ENCODE measurements at places on chromosomes 3 and 15. TPM values are rescaled to one million over a fixed set of nuclear protein-coding genes. Genes with fewer than 3 reads are reported as not detected.

Gene RAMAC
- 13.6 TPM for total RNA-seq

Gene CA12
- total RNA-seq: 2.3 TPM

Gene CIDEC
- total RNA-seq: 63.3 TPM

Gene SLC9A9
- 7.9 TPM for total RNA-seq

Gene TRH
- total RNA-seq: not detected

Gene CLDN18
- total RNA-seq: 13.2 TPM

DNA sequence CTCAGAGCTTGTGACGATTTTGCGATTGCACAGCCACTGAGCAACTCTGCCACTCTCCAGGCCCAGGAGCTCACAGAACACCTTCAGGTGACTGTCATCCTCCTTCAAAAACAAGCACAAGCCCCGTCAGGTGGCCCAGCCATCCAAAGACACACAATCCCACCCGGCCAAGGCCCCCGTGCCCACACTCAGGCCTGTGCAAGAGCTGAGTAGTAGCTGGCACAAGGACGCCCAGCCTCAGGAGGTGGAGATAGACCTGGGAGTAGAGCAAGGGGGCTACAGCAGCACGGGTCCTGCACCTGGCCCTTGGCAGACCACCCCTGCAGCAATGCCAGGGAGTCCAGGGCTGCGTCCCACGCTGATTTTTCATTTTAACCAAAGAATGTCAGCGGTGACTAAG is 34.6 kb downstream of the MYO5C start:
- no peak for DNase-seq

- DNase-seq: no peak
These were observed 64.1 kb downstream of the CFAP44 start for GRCh38 chr3:113377158-113377557.

DNA sequence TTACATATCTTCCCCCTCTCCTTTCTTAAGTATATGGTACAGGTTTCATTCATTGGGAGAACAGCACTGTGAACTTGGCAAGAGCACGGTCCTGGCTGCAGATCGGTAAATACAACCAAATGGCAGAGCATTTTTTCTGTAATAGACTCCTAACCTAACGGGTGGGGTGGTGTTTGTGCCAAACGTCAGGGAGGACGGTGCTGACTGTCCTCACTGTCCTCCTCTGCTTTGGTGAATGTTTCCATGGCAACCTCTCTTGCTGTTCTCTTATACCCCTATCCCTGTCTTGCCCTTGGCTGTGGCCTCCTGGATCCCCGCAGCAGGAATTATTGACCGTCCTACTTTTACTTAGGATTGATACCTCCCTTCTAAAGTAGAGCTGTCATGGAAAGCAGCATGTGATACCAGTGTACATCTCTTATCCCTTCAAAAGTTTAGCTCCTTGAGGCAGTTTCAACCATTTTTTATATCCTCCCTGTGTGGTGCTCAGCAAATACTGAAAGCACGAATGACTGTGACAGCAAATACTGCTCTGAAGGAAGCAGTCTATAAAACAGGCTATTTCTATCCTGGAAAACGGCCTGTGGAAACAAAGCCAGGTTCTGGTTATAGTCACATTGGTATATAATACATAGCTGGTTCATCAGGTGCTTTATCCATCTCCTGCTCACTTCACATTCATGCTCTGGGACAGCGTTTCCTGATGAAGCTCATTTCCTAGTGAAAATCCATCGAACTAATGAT is 275.4 kb upstream of the C2CD4B start:
- no peak for DNase-seq

DNA sequence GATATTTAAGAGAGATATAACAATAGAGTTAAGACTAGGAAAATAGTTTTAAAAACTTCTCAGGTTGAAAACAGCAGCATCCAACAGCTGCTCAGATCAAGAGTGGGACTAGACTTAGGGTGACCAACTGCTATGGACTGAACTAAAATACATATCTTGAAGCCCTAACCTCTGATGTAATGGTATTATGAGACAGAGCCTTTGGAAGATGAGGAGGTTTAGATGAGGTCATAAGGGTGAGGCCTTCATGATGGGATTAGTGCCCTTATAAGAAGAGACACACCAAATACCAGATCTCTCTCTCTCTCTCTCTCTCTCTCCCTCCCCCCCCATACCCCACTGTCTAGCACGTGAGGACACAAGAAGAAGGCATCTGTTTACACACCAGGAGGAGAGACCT is 37.4 kb upstream of the GALNT15 start:
- DNase-seq: no peak

DNA sequence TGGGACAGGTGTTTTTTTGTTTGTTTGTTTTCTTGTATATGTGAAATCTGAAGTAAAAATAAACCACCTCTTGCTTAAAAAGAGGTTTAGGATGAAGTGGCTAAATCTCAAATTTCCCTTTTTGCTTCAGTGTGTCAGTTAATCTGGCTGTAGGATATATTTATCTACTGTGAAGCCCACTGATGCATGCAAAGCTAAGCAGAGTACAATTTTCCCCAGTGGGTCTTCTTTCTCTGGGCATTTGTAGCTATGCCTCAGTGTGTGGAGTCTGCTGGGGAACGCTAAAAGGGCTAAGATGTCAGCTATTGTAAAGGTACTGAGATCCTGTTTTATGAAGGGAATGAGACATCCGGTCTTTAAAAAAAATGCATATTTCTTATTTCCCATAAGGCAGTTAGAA is 190.6 kb downstream of the TCF12 start:
- DNase-seq: no peak

DNA sequence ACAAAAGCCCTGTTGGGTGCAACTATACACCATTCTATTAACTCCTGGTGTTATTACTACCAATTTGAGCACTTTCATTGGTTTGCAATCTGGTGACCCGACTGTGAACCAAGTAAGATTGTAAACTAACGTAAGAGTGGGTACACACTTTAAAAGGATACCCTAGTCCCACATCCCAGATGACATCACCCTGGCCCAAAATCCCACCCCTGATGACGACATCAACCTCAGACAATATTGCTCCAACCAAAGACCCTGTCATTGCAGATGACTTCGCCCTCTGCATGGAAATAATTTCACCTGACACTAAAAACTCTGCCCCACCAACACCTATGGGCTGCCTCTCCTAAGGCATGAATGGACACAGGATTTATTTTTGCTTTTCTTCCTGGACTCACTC is 25.6 kb upstream of the MKRN3 start:
- DNase-seq: no peak

DNA sequence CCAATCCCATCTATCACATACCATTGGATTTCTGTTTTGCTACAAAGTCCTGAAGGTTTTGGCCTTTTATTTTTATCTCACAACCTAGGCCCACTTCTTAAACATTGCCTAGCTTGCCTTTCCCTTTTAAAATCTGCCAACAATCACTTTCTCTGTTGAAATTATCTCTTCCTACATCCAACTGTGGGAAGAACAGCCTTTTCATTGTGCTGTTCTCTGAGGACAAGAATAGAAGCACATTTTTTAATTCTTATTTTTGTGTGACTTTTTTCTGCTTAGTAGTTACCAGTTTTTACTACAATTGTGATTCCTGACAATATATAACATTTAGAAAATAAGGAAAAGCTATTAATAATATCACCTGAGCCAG is 159.2 kb downstream of the CNTN6 start:
- no peak for DNase-seq

- DNase-seq: no peak
These were observed 4.0 kb downstream of the SOX2 start for GRCh38 chr3:181715571-181716340.

DNA sequence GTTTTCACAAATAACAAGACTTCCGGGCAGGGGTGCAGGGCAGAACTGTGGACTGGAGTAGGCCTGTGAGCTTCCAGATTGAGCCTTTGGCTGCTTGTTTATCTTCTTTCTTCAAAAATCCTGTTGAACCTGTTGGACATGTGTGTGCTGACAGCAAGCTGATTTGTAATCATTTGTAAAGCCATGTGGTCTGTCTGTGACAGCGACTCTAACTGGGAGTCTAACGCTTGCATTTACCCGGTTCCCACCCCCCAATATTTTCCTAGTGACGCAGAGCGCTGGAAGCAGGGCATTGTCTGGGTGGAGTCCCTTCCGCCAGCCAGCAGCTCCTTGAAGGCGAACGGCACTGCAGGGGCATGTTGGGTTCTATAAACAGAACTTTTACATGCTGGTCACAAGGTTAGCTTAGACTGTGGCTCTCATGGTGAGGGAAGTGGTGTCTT is 85.7 kb upstream of the MYZAP start:
- peak; percentile 85 for DNase-seq

GRCh38 chr3:100496711-100497261 is 4.4 kb downstream of the TMEM45A start:
- no peak for DNase-seq

DNA sequence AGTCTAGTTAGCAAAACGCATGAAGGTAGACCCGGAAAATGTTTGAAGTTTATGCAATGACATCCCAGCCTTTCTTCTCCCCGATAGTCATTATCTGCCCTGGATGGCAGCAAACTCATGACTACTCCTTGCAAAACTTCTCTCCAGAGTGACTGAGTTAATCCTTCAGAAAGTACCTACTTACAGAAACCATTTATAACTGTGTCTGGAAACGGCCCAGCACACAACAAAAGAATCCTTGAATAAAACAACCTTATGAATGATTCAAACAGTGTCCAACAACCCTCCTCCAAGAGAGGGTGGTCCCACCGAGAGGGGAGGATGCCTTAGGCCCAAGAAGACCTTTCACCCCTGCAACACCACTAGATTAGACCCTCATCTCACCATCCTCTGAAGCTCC is 14.2 kb downstream of the ST8SIA2 start:
- no peak for DNase-seq
